ENCODE measurements at places on chromosomes 7 and 10. TPM values are rescaled to one million over a fixed set of nuclear protein-coding genes. Genes with fewer than 3 reads are reported as not detected.

SPDYE11 gene
- not detected for total RNA-seq

NMT2 gene
- total RNA-seq, result 21.2 TPM

GHITM gene
- 196 TPM for total RNA-seq

PAOX gene
- total RNA-seq, result 2.2 TPM

CCDC172 gene
- total RNA-seq, result not detected

SLC35B4 gene
- 33.0 TPM for total RNA-seq

Data from A549 treated with AZD2906 at 1 μM for 4 hours (cell line).